Left hindlimb (tissue), 1 donor: ENCODE measurements at places on chromosomes 12 and 14.

DNA sequence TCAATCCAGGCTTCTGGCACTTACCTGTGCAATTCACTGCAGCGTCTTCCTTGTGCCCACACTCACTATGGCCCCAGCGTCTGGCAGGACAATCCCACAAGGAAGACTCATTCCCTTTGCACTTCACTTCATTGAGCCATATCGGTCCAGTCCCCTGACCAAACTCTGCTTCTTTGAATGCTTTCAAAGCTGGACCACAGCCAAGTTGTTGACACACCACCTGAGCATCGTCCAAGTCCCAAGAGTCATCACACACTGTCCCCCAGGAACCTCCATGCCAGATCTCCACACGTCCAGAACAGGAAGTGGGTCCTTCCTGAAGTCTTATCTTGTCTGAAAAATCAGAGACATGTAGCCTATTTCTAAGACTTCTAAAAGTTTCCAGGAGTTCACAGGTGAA, 20.2 kb downstream of the CD163 start:
- no peak for DNase-seq

DNA sequence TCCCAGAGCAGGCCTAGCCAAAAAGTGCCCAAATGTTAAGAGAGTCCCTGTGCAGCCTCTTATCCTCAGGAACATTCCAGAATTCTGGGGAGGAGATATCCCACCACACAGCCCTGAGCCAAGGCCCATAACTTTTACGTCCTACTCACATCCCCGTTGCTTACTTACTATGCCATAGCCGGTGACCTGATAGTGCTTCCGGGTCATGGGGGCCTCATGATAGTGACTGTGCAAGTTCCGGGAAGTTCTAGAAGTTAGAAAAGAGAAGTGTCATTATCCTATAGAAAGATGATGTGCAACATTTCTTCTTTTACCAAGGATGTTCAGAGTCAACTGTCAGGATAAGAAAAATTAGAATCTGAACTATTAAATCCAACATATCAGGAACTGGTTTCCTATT, 15.6 kb upstream of the NGB start:
- no peak for DNase-seq

DNA sequence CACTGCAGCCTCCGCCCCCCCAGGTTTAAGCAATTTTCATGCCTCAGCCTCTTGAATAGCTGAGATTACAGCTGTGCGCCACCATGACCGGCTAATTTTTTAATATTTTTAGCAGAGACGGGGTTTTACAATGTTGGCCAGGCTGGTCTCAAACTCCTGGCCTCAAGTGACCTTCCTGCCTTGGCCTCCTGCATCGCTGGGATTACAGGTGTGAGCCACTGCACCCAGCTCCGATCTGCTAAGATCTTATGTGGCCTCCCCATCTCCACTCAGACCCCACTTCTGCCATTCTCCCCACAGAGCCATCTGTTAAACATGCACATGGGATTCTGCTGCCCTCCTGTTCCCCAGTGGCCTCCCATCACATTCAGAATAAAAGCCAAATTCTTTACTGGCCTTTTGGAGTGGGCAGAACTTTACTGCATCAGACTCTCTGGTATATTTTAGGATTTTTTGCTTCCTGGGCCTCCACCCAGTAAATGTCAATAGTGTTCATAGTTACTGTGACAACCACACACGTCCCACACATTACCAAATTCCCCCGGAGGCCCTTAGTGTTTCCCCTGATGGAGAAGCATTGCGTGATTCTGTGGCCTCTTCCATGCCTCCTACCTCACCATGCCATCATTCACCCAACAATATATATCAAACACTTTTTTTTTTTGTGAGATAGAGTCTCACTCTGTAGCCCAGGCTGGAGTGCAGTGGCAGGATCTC, 96.3 kb downstream of the PTPN11 start:
- DNase-seq: no peak

DNA sequence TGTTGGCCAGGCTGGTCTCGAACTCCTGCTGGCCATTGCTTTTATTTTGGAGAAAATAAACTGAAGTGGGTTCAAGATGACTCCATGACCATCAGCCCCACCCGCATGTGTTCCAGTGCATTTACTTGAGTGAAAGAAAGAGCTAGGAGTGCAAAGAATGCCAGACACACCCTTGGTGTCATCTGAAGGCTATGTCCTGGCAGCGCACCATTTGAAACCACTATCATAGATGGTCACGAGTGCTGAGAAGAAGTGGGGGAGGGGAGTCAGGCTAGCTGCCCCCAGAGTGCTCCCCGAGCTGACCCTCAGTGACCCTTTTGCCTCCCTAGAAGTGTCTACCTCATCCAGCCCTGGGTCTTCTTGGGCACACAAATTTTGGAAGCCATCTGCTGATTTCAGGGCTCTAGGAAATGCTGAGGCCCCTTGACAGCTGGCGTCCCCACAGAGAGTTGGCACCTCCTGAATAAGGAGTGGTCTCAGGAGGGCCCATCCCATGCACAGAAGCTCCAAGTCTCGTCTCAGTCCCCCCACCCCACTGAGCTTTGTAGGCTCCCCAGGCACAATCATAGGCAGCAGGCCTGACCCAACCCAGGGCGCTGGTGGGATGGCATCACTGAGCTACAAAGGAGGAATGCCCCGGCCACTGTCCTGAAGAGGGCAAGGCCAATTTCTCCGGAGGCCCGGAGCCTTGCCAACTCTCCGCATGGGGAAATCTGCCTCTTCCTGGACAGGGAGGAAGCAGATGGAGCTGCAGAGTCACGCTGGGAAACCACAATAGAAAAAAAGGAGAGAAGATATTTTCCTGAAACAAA, 28.0 kb downstream of the PXN start:
- no peak for DNase-seq

DNA sequence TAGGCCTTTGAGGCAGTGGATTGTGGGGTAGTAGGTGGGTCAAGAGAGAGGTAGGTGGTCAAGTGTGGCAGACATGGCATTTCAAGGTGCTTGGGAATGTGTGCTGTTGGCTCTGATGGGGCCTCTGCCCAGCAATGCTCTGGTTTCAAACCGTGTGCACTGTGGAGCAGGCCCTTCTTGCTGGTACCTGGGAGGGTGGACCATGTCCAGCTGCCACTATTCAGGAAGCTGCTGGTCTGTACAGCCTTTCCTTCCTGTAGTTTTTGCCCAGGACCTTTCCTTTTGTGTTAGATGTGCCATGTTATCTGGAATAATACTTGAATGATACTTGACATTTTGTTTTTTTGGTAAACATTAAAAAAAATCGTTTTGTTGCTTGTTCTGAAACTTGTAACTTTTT, 14.8 kb downstream of the RIMKLB start:
- DNase-seq: no peak

DNA sequence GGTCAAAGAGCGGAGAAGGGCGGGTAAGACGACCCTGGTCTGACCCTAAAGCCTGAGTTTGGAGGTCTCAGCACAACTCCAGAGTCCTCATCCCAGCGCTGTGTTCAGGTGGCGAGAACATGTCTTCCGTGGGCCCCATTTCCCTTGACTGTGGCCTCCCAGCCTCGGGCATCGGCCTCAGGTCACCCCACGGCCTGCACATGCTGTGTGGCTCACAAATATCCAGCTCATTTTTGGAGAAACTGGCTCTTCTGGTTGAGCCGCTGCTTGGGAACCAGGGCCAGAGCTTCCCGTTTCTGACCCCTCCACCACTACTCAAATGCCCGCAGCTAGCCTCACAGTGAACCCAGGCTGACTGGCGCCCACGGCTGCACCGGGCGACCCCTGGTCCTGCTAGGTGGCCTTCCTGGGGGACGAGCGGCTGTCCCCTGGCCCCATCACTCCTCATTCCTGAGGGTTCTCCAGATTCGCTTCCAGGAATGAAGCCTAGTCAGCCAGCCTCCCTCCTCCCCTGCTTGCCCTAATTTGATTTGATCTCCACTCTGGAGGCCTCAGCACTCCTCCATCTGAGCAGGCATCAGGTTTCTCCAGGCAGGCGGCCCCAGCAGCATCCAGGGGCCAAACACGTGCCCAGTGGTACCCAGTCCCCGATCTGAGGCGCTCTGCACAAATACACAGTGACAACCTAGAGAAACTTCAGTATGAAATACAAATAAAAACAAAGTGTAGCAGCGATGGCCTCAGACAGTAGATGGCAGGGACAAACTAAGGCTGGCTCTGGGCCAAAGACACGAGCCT, 4.7 kb downstream of the P2RX2 start:
- DNase-seq: no peak

DNA sequence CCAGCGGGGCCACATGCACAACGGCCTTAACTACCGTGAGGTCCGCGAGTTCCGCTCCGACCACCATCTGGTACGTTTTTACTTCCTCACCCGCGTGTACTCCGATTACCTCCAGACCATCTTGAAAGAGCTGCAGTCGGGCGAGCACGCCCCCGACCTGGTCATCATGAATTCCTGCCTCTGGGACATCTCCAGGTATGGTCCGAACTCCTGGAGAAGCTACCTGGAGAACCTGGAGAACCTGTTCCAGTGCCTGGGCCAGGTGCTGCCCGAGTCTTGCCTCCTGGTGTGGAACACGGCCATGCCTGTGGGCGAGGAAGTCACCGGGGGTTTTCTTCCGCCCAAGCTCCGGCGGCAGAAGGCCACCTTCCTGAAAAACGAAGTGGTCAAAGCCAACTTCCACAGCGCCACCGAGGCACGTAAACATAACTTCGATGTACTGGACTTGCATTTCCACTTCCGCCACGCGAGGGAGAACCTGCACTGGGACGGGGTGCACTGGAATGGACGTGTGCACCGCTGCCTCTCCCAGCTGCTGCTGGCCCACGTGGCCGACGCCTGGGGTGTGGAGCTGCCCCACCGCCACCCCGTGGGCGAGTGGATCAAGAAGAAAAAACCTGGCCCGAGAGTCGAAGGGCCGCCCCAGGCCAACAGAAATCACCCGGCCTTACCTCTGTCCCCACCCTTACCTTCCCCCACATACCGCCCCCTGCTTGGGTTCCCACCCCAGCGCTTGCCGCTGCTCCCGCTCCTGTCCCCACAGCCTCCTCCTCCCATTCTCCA, 155.7 kb upstream of the AMIGO2 start:
- DNase-seq: no peak

- DNase-seq: no peak
Measured at GRCh38 chr14:71739273-71739990, 192.8 kb upstream of the RGS6 start.

DNA sequence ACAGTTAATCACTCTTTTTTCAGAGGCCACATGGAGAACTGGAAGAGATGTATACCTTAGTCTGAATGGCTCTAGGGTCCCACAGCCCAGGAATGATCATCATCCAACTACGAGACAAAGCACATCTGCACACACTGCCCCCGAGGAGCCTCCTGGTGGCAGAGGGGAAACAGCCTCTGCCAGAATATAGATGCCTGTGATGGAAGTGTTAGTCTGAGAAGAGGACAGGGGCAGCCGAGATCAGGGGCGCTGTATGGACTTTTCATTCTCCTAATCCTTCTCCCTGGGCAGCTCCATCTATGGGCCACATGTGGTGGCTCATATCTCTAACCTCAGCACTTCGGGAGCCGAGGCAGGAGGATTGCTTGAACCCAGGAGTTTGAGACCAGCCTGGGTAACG, 82.8 kb upstream of the CAPRIN2 start:
- no peak for DNase-seq

GRCh38 chr14:79118291-79118690, 948.1 kb downstream of the NRXN3 start:
- DNase-seq: no peak
